Activated CD4-positive, CD25-positive, alpha-beta regulatory T cell treated with anti-CD3 and anti-CD28 coated beads, Interleukin-2, amount 50 U/mL, for 24 hours (primary cell): ENCODE measurements at places on chromosomes 7 and 10.

DNA sequence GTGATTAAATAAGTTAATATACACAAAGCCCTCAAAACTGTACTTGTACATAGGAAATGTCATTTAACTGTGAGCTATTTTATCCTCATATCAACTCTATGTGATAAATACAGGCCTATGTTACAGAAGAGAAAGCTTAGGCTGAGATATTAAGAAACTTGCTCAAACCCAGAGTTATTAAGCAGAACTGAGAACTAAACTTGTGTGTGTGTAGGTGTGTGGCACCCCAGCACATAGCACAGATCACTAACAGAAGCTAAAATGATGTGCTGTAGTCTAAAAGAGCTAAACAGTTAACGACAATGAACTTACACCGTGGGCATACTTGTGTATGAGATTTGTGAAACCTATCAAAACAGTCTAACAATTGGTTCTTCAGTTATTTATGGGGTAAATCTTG is 34.5 kb downstream of the MTPN start:
- peak; percentile 36 for ATAC-seq

GRCh38 chr10:46547541-46548497 is 8.6 kb downstream of the GPRIN2 start:
- no peak for ATAC-seq

GRCh38 chr10:126459878-126460481 is 71.7 kb upstream of the ADAM12 start:
- peak; percentile 59 for ATAC-seq

DNA sequence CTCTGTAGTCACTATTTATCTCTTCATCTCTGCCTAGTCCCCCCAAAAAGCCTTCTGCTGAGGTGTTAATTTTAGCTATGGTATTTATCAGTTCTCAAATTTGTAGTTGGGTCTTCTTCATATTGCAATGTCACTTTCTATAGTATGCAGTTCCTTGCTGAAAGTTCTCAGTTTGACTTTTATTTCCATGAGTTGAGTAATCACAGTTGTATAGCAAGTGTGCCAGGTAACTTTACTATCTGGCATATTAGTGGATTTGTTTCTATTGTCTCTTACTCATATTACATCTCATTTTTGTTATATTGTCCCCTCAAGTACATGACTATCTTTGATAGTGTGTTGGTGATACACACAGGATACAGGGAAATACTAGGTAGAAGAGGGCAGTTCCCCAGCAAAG is 152.8 kb downstream of the CUBN start:
- no peak for ATAC-seq

DNA sequence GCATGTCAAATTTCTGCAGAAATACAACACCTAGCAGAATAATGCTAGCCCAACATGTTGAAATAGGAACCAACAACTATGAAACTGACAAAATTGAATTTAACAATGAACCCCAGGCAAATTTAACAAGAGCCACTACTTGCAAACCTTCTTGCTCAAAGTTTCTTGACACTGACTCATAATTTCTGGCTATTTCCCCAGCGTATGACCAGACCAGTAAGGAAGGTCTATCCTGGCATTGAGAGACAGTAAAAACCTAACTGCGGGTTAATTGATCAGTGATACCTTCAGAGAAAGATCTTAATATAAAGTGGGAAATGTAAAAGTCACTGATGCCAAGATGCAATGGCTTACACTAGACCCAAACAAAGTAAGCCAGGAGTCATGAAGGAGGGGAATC is 510.1 kb downstream of the ARL4A start:
- ATAC-seq: no peak

GRCh38 chr7:12741951-12742575 is 54.6 kb downstream of the ARL4A start:
- ATAC-seq: no peak

- no peak for ATAC-seq
Observed at GRCh38 chr10:99280472-99280871, 44.8 kb upstream of the HPSE2 start.

DNA sequence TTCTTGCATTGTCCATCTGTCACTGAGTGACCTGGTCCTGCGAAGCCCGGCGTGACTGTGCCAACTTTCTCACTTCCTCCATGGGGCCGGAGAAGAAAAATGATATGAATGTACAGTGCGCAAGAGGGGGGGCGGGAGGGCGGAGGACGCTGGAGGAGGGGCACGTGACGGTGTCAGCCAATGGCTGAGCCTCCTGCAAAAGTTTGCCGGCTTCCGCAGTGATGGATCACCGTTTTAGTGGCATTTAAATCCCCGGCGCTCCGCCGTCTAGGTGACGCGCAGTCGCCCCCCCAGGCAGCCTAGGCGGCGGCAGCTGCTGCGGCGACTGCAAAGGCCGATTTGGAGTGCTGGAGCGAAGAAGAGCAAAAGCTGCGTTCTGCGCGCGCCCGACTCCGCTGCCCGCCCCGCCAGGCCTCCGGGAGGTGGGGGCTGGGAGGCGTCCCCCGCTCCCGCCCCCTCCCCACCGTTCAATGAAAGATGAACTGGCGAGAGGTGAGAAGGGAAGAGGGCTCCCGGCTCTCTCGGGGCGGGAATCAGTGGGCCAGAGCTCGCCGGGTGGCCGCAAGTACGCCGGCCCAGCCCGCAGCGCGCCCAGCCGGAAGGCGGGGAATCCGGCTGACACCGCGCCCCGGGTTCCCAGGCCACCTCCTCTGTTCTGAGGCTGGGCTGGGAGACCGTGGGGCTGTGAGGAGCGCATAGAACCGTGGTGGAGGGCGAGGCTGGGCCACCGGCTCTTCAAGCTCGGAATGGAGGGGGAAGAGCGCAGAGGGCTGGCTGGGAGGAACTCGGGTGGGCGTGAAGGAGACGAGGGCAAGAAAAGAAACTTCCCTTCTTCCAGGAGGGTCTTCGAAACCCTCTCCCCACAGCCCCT is at the start of gene HOXA1:
HOXA1 (minus strand) TSS at position 104 of the 871 bp plus-strand sequence; CDS start at position 16, 88 bp downstream.
- peak; percentile 91 for ATAC-seq

DNA sequence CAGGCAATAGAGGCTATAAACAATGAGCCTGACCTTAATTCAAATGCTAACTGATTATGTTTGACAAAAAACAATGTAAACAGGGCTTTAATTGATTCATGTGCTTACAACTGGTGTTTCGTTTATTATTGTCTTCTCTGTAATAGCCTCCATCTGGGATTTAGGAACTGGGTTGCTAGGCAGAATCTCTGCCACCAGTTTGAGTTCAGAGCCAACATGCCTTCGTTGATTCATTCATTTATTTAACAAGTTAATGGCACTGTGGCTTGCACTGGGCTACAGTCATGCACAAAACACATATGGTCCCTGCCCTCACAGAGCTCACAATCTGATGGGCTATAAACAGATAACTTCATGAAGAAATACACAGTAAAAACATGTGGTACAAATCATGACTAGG is 19.6 kb upstream of the CDHR3 start:
- ATAC-seq: no peak

GRCh38 chr7:97693586-97693985 is 38.3 kb upstream of the TAC1 start:
- no peak for ATAC-seq

DNA sequence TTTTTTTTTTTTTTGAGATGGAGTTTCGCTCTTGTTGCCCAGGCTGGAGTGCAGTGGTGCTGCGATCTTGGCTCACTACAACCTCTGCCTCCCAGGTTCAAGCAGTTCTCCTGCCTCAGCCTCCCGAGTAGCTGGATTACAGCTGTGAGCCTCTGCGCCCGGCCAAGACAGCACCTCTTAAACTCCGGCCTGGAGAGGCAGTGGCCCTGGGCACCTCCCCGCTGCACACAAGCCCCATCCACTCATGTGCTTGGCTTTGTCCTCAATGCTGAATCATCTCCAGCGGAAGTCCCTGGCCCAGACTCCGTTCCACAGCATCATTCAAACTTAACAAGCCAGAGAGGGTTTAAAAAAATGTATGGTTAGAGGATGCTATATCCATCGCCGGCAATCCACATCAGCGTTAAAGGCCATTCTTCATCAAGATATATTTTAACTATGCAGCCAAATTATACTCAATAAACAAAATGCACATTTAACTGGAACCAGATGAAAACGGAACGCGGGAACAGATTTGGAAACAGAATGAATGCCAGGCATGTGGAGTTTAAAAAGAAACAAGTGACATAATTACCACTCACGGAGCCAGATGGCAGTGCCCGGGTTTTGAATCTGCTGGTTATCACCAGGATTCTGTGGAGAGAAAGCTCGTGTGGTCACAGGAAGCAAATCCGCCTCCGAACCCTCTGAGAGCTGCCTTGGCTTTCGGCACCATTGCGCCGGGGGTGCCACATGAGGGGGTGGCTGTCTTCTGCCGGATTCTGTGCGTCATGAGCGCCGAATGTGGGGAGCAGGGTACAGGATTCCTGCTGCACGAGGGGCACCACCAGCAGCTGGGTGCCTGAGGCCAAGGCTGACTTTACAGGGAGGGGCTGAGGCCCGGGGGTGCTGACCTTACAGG is 45.6 kb upstream of the CFAP46 start:
- no peak for ATAC-seq

- ATAC-seq: peak; percentile 44
Observed at GRCh38 chr10:14953424-14954000, 384 bp downstream of the DCLRE1C start.

GRCh38 chr7:39394105-39394680 is 172.0 kb upstream of the YAE1 start:
- ATAC-seq: no peak

DNA sequence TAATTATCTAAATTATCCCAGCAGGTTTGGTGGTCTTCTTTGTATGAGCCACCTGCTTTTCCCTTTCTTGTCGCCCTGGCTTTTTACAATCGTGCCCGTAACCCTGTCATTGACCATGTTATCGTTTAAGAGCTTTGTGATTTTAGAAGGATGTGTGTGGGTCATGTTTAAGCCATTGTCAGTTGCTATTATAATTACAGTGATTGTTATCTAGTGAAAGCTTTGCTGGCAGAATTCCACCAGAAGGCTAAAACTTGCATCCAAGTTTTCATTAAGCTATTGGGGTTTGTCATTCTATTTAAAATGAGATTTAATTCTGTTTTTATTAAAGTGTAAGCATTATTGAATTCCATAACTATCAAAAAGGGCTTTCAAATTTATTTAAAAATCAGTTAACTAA is 354.2 kb upstream of the TMEM229A start:
- ATAC-seq: no peak
